IPS DF 6.9 (cell line): ENCODE measurements at places on chromosomes 2 and 18.

- no peak for DNase-seq
Observed at GRCh38 chr2:151437630-151438029, 27.9 kb downstream of the RIF1 start.

DNA sequence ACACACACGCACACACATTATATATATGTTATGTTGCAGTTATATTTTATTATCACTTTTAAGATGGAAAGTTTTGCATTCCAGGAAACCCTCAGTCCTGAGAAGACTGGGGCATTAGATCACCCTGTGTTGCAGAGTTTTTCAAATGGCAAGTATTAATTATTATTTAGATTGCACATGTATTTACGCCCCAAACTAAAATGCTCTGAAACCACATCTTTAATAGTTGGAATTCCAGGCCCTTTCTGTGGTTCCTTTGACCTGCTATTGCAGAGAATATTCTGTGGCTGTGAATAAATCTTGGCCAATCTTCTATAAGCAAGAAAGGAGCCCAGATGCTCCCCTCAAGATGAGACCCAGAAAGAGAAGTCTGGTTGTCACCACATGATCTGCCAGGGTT lies 427.0 kb upstream of the TNP1 start:
- no peak for DNase-seq

- DNase-seq = no peak
Observed at GRCh38 chr18:35344736-35345459, 678 bp upstream of the ZNF24 start.

- DNase-seq = no peak
Observed at GRCh38 chr2:172096626-172097547, 5.8 kb downstream of the DLX2 start.

- no peak for DNase-seq
Observed at GRCh38 chr2:148888003-148888501, 13.0 kb downstream of the KIF5C start.

GRCh38 chr2:8604262-8604661 lies 77.6 kb upstream of the ID2 start:
- no peak for DNase-seq

DNA sequence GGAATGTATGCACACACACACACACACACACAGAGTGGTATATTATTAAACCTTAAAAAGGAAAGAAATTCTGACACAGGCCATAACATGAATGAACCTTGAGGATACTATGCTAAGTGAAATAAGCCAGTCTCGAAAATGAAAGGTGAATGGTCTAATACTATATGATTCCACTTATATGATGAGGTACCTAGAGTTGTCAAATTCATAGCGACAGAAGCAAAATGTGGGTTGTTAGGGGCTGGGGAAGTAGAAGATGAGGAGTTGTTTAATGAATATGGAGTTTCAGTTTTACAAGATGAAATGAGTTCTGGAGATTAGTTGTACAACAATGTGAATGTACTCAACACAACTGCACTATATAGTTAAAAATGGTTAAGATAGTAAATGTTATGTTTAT lies 118.1 kb downstream of the ABCA12 start:
- DNase-seq = no peak

DNA sequence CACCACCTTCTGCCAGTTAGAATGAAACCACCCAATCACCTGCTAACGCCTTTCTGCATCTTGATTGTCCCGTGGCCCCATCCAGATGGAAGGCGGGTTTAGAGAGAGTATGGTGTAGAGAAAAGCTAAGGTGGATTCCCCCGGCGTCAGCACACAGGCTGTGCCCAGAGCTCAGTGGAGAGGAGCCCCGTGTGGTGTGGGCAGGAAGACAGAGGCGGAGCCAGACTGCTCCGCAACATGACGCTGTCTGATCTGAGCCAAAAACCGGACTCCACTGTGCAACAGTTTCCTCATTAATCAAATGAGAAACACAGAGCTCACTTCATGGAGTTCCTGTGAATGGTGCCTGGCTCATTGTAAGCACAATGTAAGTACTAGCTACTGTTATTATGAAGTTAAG lies 448.1 kb upstream of the SMIM21 start:
- DNase-seq = no peak

DNA sequence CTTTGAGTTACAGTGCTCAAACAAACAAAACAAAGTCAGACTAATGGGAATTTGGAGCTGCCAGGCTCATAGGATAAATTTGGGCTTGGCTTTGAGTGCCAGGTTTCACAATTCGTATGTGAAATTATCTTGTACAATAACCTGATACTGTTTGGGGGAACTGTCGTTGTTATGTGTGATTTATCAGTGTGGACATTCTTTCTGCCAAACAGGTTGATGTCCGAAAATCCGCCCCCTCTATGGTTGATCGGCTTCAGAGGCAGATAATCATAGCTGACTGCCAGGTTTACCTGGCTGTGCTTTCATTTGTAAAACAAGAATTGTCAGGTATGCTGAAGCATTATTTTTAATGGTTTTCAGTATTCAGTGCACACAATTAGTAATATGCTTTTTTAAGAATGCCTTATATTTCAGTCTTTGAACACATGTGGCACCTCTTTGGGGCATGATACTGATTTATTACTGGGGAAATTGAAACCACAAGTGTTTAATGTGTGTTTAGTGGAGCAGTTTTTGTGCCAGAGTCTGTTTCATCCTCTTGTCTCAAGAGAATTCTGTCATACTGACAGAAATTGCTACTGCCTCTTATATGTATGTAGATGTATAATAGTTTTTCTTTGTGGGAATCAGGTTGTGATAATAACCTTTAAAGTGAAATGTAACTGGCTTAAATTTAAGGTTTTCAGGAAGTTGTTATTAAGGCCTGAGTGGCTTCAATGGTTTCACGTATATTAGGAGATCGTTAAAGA lies 54.6 kb downstream of the TTC39C start:
- no peak for DNase-seq

GRCh38 chr2:165238295-165238694 lies 919 bp upstream of the SCN2A start:
- no peak for DNase-seq

DNA sequence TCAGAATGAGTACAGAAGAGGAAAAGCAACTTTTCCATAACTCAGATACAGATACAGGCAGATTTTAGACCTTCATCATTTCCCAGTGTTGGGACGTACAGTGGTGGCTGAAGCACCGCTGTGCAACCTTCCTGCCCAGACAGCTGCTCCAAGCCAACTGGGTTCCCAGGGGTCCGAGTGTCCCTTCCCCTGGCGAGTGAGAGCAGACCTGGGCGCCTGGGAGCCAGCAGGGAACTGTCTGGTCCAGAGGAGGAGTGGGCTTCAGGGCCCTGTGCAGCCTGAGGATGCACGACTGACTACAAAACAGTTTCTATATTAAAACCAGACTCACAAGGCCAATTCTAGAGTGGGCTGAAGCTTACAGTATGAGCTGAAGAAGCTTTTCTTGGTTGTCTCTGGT lies 11.1 kb upstream of the OR6B2 start:
- DNase-seq = no peak

GRCh38 chr2:231686192-231687100 lies 21.9 kb upstream of the PTMA start:
- no peak for DNase-seq

GRCh38 chr2:235046589-235046988 lies 94.8 kb downstream of the SH3BP4 start:
- no peak for DNase-seq

GRCh38 chr2:173513107-173513727 lies 158.5 kb downstream of the CDCA7 start:
- DNase-seq = no peak

GRCh38 chr18:12059334-12060181 lies 34.1 kb upstream of the ANKRD62 start:
- no peak for DNase-seq
